ENCODE measurements at places on chromosomes 13 and 19.

DNA sequence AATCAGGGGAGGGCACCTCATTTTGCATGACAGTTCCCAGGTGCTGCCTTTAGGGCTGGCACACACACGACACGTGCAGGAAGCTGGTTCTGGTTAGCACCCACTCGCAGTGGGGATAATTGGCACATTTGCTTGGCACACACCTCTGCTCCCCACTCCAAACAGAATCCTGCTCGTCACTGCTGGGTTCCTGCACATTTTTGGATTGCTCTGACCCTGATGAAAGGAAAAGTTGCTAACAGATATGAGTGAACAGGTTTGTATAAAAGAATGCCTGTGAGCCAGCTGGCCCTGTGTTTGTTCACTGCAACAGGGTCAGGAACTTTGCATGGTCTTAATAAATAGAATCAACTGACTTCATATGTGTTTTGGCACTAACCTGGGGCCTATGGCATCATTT, 1500.4 kb downstream of the EFNB2 start:
- DNase-seq = no peak

DNA sequence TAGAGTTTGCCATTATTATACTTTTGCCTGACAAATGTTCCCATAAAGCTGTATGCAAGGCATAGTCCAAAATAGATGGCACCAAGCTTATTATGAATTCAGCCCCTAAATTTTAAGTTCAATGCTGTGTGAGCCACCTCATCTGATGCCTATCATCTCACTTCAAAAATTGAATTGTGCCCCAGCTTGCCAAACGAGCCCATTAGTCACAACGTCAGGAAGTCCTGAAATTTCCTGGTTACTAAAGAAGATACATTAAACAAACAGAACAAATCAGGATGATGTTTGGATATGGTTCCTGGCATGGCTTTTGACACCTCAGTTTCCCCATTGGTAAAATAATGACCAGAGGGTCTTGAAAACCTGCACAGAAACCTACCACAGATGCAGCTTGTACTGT, 147.5 kb upstream of the SOX21 start:
- DNase-seq = no peak

DNA sequence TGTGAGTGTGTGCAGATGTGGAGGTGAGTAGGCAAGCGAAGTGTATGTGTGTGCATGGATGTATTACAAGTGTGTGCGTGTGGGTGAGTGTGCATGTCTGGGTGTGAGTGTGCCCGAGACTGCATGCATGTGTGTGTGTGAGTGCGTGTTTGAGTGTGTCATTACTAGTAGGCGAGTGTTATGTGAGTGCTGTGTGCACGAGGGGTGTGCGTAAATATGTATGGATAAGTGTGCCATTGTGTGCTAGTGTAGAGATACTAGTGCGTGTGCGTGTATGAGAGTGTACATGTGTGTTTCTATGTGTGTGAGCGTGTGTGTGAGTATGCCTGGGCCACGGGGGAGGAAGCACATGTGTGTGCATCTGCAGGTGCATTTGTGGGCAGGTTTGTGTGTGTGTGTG, 53.8 kb downstream of the CELF5 start:
- no peak for DNase-seq

GRCh38 chr19:42153672-42154433, 21.6 kb upstream of the POU2F2 start:
- no peak for DNase-seq

DNA sequence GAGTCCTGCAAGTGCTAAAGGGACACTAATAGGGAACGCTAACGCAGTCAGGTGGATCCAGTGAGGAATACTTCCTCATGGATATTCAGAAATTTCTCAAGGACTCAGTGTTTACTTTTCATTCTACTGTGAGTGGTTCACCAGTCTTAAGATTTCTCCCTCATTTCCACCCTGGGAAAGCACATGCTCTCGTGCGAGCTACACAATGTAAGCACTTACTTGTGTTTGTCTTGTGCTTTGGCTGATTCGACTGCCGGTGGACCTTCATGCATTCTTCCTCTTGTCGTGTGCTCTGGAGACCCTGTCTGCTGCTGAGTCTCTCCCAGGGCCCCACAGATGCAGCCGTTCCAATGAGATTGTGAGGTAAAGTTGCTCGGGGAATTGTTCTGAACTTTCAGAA, 180.1 kb downstream of the NUFIP1 start:
- no peak for DNase-seq

GRCh38 chr13:31320946-31321345, 121.2 kb downstream of the B3GLCT start:
- DNase-seq = no peak

DNA sequence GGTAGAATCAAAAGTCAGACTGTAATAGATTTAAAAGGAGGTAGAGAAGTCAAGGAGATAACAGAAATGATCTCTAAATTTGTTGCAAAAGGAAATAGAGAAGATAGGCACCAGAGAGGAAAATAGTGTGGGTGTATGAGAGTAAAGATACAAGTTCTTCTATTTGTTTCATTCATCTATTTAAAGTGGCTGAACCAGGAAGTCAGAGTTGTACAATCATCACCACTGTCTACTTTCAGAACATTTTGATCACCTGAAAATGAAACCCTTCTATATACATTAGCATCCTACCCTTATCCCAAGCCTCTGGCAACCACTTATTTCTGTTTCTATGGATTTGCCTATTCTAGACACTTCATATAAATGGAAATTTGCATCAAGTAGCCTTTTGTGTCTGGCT, 36.7 kb downstream of the INTS6 start:
- no peak for DNase-seq

GRCh38 chr13:59447846-59448620, 715.7 kb downstream of the DIAPH3 start:
- peak; percentile 91 for DNase-seq

DNA sequence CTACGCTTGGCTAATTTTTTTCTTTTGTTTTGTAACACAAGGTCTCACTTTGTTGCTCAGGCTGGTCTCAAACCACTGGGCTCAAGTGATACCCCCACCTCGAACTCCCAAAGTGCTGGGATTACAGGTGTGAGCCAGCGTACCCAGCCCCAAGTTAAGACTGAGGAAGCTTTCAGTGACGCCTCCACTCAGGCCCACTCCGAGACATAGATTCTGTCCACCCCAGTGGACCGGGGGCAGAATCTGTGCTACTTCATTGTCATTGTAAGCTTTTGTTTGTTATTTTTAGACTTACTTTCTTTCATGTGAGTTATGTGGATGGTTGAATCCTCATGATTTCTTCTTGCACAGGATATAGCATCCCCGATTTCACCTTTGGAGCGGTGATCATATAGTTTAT, 156.9 kb upstream of the TSHZ3 start:
- DNase-seq = no peak

DNA sequence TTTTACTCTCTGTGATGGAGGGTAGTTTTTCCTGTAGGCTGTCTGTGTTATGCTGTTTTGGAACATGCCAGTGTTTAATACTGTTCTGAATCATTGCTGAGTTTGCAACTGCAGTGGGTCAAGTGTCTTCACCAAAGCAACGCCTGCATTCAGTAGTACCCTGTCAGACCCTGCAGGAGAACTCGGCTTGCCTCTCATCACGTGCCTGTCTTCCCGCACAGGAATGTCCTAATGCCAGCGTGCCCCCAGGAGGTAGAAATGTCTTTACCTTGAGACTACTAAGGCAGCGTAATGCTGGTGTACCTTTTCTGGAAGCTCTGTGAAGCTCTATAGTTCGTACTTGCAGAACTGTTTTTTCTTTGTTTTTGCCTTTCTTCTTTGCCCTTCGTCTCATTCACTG, 42.3 kb downstream of the POLR1D start:
- DNase-seq = no peak

All from iPS DF 6.9 (cell line).